ENCODE measurements at places on chromosomes 5 and 9.

- no peak for DNase-seq
These were observed 92.7 kb downstream of the RFX3 start for GRCh38 chr9:3433066-3433465.

DNA sequence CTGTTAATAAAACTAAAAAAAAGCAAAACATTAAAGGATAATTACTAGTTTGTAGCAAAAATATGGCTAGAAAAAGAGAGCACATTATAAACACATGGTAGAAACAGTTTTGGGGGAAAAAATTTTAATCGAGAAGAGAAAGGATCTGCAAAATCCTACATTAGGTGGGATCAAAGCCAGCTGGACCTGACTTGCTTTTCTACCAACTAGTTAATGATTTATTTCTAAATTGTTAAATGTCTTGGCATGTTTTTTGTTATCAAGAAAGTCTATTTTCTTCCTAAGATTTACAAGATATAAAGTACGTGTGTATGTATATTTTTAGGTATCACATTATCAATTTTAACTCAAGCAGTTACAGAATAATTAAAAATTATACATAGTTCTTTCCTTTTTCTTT lies 47.1 kb upstream of the CDK5RAP2 start:
- no peak for DNase-seq

- no peak for DNase-seq
These were observed 465.4 kb downstream of the RASEF start for GRCh38 chr9:82597241-82598203.

DNA sequence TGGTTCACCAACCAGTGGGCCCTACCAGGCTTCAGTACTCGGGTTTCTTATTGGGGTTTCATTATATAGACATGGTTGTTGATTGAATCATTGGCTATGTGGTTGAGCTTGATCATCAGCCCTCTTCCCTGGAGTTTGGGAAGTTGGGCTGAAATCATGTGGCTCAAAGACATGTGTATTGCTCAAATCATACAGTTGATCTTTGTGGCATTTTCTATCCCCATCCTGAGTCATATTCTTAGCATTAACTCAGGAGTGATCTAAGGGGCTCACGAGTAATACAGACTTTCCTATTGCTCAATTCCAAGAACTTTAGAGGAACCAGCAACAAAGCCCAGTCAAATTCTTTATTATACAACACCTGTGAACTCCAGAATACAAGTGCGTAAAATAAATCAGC lies 66.2 kb downstream of the SMC5 start:
- no peak for DNase-seq

DNA sequence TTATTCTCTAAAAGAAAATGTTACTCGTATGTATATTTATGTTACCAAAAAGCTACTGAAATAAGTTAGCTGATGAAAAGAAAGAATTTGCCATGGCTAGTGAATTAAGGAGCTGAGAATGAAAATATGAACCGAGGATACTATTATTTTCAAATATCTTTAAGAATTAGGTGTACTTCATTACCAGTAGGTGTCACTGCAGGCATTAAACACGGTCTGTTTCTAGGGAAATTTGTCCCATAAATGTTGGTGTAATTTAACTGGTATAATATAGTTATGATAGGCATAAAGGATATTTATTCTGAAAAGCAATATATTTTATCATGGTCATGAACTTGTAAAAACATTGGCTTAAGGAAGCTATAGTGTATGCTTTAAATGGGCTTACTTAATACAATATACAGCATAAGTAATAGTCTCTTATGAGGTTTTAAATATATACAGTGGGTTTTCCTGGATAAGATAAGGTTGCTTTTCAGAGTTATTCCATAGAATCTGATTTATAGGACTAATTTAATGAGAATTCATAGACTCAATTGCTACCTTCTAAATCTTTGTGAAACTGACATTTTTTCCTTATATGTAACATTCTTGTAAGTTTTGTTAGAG lies 72.4 kb upstream of the MPDZ start:
- DNase-seq = peak; percentile 65

- peak; percentile 58 for DNase-seq
These were observed 9.7 kb upstream of the PRKACG start for GRCh38 chr9:69023650-69024049.

GRCh38 chr9:76537150-76537646 lies 78.2 kb downstream of the GCNT1 start:
- DNase-seq = no peak

GRCh38 chr5:124627815-124628595 lies 118.4 kb downstream of the ZNF608 start:
- DNase-seq = no peak

DNA sequence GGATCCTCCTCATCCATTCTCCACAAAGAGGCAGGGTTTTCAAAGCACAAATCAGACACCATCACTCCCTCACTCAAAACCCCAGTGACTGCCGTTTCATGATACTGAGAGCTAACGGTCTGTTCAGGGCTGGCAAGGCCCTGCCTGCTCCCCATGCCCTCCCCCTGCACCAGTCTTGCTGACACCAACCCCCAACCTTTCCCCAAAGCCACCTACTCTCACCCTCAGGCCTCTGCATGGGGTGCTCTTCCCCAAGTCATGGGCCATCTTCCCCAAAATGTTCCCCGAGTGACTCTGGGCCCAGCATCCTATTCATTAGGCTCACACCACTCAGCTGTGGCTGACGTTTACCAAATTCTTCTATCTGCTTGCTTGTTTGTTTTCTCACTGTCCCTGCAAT lies 21.7 kb upstream of the OLFM1 start:
- DNase-seq = no peak

- no peak for DNase-seq
These were observed 23.8 kb upstream of the CPEB4 start for GRCh38 chr5:173864126-173865050.

GRCh38 chr5:21644032-21644431 lies 1209.1 kb downstream of the CDH12 start:
- no peak for DNase-seq

DNA sequence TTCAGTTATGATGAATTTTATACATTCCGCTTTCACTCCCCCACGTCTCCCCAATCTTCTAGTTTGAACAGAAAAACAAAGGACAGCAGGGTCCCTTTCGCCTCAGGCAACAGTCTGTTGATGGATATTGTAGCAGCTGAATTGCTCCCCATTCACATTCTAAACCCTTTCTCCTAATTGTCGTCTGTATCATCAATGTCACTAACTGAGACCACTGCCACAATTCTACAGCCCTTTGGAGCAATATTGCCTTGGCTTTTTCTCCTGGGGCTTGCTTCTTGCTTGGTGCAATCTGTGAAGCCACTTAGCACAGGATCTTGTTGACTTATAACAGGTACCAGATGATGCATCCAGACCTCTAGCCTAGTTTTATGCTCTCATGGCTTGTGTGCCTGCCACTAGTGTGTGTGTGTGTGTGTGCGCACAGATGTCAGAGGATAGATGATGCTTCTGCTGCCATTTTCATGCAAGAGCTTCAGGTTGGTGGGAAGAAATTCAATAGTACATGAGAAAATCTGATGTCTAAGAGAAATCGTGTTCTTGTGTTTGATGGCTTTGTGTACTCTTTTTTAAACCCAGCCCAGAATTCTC lies 195.2 kb upstream of the ISL1 start:
- peak; percentile 56 for DNase-seq

- no peak for DNase-seq
These were observed 53.4 kb downstream of the ROR2 start for GRCh38 chr9:91896513-91897121.

- peak; percentile 79 for DNase-seq
These were observed 112.2 kb downstream of the RPS23 start for GRCh38 chr5:82165740-82166530.

DNA sequence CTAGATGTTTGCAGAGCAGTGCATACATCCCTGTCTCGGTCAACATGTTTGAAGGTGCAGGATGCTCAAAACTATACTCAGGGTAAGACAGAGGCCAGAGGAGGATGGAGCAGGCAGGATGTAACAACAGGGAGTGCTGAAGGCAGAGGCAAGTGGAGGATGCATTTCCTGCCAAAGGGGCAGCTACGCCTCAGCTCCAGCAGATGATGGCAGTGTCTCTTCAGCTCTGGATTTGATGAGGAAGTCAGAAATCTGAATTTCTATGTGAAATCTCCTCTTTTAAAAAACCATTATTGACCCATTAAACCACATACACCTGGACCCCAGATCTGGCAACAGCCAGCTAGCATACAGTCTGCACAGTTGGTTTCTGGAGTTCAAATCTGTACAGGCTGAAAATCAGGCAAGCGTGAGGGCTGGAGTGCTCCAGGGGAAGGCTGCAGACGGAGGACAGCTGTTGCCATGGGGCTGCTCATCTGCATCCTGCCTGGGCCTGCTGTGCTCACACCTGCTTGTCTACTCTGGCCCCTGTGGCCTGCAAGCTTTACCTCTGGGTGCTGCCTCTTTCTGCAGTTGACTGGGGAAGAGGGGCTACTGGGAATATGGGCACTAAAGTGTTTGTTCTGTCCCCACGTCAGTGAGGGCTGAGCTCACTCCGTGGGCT lies 152.9 kb upstream of the SLC28A3 start:
- peak; percentile 39 for DNase-seq

GRCh38 chr5:144369006-144369405 lies 198.3 kb downstream of the KCTD16 start:
- no peak for DNase-seq

DNA sequence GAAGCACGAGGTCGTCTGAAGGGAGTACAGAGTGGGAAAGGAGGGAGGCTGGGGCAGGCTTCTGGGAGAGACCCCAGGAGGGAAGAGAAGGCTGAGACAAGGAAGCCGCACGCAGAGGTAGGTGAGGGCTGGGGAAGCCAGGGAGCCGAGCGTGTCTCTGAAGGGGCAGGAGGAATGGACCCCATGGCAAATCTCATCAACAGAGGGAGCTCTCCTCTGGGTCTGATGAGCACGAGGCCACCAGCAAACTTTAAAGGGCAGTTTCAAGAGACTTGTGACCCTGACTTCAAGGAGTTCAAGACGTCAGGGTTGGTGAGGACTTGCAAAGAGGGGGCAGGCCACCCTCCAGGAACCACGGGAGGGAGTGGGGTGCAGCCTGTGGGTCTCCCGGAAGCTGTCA lies 326.2 kb upstream of the IRX2 start:
- DNase-seq = peak; percentile 37

DNA sequence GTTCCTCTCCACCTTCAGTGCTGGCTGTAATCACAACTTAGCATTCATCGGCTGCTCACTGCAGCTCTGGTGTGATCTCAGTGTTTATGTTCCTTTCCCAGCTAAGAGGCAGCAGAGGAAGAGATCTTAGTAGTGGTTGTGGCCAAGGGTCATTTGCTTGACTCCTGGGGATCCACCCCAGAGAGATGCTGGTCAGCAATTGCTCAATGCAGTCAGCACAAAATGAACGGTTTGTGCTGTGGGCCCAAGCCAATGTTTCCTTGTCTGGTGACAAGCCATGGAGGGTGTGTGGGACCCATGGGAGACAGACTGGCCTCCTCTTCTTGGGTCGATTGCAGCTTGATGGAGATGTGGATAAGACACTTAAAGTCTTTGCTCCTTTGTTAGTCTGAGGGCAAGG lies 16.1 kb upstream of the FRMD3 start:
- DNase-seq = no peak

DNA sequence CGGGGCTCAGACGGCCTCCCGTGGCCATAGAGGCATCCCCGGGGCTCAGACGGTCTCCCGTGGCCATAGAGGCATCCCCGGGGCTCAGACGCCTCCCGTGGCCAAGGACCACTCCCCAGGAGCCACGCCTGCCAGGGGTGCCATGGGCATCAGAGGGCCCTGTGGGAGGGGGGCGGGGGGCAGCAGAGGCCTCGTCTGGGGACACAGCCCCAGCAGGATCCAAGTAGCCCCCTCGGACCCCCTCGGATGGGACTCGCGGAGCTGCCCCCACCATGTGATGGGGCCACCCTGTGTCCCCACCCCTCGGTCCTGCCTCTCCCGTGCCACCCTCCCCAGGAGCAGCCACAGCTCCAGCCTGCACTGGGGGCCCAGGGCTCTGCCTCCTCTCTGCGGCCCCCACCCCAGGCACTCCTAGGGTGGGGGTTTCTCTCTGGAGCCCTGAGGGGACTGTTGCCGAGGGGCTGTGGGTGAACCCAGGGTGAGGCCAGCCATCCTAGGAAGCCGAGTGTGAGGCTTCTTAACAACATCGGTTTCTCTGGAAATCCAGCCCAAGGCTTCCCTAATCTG lies 2.5 kb downstream of the ENTPD8 start:
- DNase-seq = no peak

- DNase-seq = no peak
These were observed 209.1 kb upstream of the TUT7 start for GRCh38 chr9:86563350-86563749.

DNA sequence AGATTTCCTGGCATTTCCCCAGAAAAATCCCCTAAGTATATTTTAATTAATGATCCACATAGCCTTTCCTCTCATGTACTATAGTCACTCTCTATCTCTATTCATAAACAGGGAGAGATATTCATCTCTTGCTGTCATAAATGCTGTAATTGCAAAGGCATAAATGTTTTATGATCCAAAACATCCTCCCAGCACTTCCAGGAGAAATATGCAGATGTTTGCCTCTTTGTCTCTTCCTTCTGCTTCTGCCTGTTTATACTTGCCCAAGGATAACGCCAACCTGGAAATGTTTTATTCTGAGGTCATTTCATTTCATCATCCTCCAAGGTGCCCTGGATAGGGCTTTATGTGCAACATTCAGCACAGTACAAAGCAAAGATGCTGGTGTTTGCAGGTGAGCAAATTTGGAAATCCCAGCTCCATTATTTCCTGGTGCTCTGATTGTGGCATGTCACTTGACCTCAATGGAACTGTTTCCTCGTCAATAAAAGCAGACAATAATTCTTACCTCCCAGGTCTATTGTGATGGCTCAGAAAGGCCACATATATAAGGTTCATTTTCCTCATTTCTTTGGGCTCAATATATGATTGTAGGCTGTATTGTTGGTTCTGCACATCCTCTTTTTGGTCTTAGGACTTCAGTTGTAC lies 6.9 kb downstream of the TNFSF15 start:
- no peak for DNase-seq

GRCh38 chr9:36598273-36598672 lies 25.6 kb downstream of the MELK start:
- DNase-seq = no peak

- DNase-seq = no peak
These were observed 29.0 kb upstream of the PRR16 start for GRCh38 chr5:120435129-120435528.

- peak; percentile 67 for DNase-seq
These were observed 603.8 kb downstream of the TLE4 start for GRCh38 chr9:80175286-80176150.

DNA sequence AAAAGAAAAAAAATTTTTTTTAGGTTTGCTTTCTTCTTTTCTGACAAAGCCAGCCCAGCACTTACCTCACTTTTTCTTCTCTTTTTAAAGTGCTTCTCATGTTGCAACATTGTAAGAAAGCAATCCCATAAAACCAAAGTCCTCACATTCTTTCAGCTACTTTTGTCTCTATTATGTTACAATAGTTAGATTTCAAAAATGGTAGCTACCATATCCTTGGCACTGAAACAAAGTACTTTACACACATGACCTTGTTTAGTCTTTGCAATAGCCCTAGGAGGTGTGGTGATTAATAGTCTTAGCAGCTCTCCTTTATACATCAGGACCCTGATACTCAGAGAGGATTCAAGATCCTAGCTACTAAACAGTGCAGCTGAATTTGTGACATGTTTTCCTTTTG lies 23.5 kb upstream of the CARTPT start:
- no peak for DNase-seq

GRCh38 chr9:20728493-20729220 lies 44.6 kb downstream of the FOCAD start:
- DNase-seq = no peak

GRCh38 chr9:112831969-112832368 lies 58.7 kb downstream of the SLC46A2 start:
- DNase-seq = no peak

GRCh38 chr5:68547056-68547455 lies 331.5 kb downstream of the PIK3R1 start:
- no peak for DNase-seq

GRCh38 chr5:160556846-160557245 lies 135.2 kb downstream of the PTTG1 start:
- no peak for DNase-seq
